ENCODE measurements at places on chromosomes 7 and 10.
A peak's percentile ranks its signal among the peaks of the same experiment; 100 is the strongest.

DNA sequence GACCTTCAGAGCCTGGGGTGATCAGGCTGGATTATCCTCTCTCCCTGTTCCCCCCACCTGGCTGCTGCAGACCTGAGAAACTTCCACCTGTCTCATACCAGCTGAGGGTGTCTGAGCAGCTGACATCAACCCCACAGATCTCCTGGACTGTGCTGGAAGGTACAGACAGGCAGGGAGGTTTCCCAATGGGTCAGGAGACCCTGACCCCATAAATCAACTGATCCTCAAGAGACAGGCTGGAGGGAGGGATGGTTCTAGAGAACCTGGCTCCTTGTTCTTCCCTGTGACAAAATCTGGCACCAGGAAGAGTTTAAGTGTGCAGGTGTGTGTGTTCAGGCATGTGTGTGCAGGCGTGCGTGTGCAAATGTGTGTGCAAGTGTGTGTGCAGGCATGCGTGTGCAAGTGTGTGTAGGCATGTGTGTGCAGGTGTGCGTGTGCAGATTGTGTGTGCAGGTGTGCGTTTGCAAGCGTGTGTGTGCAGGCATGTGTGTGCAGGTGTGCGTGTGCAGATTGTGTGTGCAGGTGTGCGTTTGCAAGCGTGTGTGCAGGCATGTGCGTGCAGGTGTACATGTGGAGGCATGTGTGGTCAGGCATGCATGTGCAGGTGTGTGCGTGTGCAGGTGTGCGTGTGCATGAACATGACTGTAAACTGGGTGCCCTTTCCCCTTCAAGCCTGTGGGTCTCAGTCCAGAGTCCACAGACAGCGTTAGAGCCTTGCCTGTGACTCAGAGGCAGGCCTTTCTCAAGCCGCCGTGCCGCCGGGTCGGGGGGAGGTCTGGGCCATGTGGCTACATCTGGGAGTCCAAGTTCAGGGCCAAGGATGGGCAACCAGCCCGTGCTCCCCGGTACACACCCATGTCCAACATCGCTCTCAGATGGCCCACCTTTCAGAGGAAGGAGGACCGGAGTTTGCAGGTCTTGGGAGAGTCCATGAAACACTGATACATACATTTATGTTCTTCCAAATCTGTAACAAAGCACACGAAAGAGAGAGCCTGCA lies 50.1 kb upstream of the ELN start:
- DNase-seq, result no peak

DNA sequence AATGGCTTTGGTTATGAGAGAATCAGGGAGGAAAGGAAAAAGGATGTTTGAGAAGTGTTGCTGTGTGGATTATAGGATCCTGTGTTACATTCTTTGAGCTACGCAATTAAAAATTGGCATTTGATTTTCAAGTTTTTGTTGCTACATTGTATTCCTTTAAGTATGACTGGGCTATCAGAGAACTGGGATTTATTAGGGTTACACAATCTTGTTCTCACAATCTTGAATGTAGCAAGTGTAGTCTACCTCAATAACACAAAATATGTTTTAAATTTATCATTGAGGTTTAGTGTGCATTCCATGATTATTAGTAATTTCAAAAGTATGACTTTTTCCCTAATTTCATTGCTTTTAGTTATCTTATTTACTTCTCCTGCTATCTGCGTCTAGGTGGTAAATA lies 113.9 kb downstream of the CACNB2 start:
- DNase-seq, result no peak

DNA sequence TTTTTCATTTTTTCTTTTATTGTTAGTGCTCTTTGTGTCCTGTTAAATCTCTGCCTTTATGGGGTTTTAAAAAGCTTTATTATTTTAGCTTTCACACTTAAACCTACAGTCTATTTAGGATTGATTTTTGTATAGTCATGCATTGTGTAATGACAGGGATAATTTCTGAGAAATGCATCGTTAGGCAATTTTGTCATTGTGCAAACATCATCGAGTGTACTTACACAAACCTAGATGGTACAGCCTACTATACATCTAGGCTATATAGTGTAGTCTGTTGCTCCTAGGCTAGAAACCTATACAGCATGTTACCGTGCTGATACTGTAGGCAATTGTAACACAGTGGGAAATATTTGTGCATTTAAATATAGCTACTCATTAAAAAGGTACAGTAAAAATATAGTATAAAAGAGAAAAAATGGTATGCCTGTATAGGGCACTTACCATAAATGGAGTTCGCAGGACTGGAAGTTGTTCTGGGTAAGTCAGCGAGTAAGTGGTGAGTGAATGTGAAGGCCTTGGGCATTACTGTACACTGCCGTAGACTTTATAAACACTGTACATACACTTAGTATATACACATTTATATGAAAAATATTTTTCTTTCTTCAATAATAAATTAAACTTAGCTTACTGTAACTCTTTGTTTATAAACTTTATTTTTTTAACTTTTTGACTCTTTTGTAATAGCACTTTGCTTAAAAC lies 16.0 kb downstream of the UBE2D1 start:
- no peak for DNase-seq

DNA sequence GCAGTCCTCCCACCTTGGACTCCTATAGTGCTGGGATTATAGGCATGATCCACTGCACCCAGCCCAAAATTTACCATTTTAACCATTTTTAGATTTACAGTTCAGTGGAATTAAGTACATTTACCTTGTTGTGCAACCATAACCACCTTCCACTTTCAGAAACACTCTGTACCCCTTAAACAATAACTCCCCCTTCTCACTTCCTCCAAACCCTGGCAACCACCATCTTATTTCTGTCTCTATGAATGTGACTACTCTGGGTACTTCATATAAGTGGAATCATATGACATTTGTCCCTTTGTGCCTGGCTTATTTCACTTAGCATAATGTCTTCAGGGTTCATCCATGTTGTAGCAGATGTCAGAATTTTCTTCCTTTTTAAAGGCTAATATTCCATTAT lies 33.6 kb downstream of the SUFU start:
- no peak for DNase-seq

GRCh38 chr10:2476218-2476811 lies 591.0 kb upstream of the PFKP start:
- DNase-seq, result no peak

DNA sequence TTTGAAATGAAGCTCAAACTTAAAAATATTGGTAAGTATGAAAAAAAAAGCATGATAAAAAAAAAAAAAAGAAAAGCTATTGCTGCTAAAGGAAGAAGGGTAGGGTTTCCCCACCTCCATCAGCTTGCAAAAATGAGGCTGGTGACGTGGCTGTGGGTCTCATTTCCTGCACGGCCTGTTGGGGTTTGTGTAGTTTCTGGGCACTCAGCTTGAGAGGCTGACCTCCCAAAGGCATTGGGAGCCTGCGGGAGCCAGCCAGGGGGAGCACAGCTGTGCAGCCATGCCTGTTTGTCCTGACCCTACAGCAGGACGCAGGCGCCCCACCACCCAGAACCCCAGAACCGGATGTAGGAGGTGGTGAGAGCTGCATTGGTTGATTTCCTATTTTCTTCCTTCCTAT lies 48.8 kb upstream of the CARD11 start:
- peak; percentile 40 for DNase-seq

- DNase-seq, result no peak
Measured at GRCh38 chr10:95783741-95784140, 27.8 kb downstream of the ENTPD1 start.

All from thymus (tissue), 14 donors.